T-helper 2 cell (primary cell): ENCODE measurements at places on chromosomes 7 and 10.

- peak; percentile 90 for DNase-seq
Observed at GRCh38 chr10:3652886-3653285, 132.1 kb downstream of the KLF6 start.

GRCh38 chr10:119165171-119166117, at the start of gene SFXN4:
TSS of gene SFXN4 (minus strand) at chr10:119165714. CDS start at chr10:119165647, 67 bp downstream.
- DNase-seq, result peak; percentile 74

DNA sequence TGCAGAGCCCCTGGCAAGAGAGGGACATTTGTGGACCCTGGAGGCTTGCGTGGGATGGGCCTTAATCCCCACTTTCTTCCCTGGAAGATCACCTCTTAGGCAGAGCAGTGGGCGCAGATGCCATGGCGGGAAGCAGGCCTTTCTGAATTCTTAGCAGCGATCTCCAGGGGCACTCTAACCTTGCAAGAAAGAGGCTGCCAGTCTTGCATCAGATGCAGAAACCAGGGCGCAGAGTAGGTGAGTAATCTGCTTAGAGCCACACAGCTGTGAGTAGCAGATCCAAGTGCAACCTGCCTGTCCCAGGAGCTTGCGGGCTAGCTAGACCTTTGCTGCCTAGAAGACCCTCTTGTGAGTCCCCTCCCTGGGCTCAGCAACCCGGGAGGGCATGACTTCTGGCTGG, 40.0 kb downstream of the KCTD7 start:
- DNase-seq, result no peak

DNA sequence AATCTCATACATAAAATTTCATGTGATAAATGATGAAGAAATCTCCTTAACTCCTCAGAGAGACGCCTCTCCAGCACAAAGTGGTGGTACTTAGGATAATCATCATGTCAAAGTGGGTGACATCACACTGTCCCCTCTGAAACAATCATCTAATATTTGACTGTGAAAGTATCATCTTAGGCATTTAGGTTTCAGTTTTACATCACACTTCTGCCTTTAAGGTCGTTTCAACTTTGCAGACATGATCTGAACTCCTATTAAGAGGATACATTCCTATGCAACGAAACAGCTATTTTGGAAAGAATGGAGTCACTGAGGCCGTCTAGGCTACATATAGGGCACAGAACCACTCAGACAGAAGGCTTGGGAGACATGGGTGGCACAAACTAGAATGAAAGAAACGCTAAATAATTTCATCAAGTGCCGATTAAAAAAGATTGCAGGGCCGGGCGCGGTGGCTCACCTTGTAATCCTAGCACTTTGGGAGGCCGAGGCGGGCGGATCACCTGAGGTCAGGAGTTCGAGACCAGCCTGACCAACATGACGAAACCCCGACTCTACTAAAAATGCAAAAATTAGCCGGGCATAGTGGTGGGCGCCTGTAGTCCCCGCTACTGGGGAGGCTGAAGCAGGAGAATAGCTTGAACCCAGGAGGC, 2.0 kb downstream of the VOPP1 start:
- no peak for DNase-seq

- no peak for DNase-seq
Observed at GRCh38 chr10:124168581-124168980, 75.2 kb upstream of the CHST15 start.

GRCh38 chr7:150337659-150338081, 3.8 kb downstream of the RARRES2 start:
- DNase-seq, result no peak

GRCh38 chr7:103076764-103077163, 1.8 kb downstream of the ARMC10 start:
- no peak for DNase-seq

GRCh38 chr7:115146148-115146547, 224.3 kb downstream of the MDFIC start:
- no peak for DNase-seq

DNA sequence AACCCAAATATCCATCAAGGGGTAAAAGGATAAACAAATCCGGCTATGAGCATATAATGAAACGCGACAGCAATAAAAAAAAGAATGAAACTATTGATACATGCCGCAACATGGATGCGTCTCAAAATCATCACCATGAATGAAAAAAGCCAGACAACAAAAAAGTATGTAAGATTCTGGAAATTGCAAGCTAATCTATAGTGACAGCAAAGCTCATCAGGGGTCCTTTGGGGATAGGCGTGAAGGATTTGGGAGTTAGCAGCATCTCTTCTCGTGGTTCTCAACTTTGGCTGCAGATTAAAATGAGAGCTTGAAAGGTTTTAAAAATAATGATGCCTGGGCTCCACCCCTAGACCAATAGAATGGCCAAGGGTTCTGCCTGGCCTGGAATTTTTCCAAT, 46.0 kb upstream of the ELN start:
- DNase-seq, result no peak

- DNase-seq, result no peak
Observed at GRCh38 chr10:45420453-45421192, 46.6 kb downstream of the ALOX5 start.

DNA sequence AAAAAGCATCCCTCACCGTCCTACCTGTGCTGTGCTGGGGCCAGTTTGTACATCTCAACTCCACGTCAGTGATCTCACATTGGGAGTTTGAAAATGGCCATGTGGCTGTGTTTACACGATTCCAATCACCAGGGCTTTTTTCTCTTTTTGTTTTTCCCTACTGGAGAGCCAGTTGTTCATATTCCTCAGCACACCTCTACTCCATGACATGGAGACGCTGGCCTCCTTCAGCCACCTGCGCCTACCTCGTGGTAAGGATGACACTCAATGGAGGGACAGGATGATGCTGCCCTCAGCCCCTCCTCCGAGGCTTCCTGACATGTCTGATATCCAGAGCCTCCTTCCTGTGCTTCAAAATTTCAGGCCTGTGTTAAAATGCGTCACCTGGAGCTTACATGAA, 10.3 kb downstream of the CLRN3 start:
- no peak for DNase-seq

- no peak for DNase-seq
Observed at GRCh38 chr7:133398506-133398905, 145.6 kb downstream of the EXOC4 start.

- no peak for DNase-seq
Observed at GRCh38 chr7:155788616-155789000, 23.7 kb downstream of the SHH start.

DNA sequence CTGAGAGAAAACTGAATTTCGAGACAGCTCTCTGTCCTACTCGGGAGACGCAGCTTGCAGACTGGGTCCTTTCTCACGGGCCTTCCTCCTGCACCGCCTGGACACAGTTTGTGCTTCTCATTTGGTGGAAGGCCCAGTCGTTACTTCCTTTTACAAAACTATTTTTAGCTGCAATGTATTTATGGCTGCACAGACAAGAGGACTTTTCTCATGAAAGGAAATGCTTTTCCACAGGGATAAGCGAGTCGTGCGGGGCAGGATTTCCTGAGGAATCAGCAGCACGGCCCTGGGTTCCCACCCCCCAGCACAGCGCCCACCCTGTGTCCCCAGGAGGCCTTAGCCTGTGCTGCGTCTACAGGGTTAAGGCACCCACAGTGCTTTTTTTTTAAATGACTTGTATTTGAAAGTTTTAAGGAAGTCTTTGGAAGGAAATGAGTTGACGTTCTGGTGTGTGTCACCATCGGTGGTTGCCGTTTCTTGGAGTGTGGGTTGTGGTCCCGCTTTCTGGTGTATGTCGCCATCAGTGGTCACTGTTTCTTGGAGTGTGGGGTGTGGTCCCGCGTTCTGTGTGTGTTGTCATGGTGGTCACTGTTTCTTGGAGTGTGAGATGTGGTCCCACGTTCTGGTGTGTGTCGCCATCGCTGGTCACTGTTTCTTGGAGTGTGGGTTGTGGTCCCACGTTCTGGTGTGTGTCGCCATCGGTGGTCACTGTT, 50.9 kb downstream of the INPP5A start:
- no peak for DNase-seq

- DNase-seq, result no peak
Observed at GRCh38 chr7:138738114-138738513, 37.0 kb upstream of the SVOPL start.

DNA sequence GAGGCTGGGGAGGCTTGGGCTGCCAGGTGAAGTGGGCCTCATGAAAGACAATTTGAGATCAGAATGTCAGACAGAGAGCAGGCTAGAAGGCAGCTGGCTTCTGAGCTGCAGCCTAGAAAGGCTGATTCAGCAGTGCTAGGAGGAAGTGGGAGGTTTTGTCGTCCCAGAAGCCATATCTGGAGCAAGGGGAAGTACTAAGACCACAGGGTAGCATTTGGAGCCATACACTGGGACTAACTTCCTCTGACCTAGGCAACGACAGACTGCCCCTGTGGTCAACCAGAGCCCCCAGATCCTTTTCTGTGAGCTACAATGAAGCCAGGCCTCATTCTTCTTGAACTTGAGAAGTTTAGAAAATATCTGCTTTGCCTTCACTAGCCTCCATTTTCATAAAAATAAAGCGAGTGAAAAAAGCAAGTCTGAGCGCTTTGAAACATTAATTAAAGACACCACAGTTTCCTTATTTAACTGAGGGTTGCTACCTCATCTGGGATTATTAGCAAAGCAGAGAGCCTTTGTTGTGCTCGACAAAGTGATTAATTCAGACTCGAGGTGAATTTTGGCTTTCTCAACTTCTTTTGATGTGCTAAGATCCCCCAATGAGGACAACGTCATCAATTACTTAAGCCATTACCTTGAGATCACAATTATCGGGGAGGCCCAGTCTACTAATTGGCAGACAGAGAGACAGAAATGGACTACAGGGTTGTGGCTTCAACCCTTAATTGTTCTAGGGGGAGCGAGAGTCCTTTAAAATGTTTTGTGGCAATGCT, 26.6 kb downstream of the TBXAS1 start:
- peak; percentile 61 for DNase-seq

GRCh38 chr7:152086513-152086912, 61.0 kb downstream of the GALNT11 start:
- DNase-seq, result no peak

DNA sequence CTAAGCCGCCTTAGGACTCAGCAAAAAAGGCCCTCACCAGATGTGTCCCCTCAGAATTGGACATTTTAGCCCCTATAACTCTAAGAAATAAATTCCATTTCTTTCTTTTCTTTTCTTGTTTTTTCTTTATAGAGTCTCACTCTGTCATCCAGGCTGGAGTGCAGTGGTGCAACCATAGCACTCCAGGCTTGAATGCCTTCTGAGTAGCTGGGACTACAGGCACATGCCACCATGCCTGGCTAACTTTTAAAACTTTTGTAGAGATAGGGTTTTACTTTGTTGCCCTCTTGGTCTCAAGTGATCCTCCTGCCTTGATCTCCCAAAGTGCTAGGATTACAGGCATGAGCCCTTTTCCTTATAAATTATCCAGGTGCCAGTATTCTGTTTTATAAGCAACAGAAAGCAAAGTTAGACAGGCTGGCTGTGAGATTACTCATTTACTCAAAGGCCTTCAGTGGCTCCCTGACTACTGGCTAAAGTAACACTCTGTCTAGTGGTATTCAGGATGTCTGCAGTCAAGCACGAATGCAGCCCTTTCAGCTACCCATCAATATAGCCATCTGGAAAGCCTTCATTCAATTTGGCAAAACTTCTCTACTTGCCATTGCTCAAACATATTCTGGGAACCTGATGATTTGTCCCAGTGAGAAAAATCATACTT, 128.6 kb downstream of the ICA1 start:
- no peak for DNase-seq

- DNase-seq, result no peak
Observed at GRCh38 chr10:107340326-107340725, 175.8 kb upstream of the SORCS1 start.
